ENCODE measurements at places on chromosomes 4 and X. TPM values are rescaled to one million over a fixed set of nuclear protein-coding genes. Genes with fewer than 3 reads are reported as not detected.

GRCh38 chrX:70553516-70553915, 108.9 kb downstream of the DLG3 start:
- DNase-seq: no peak

DNA sequence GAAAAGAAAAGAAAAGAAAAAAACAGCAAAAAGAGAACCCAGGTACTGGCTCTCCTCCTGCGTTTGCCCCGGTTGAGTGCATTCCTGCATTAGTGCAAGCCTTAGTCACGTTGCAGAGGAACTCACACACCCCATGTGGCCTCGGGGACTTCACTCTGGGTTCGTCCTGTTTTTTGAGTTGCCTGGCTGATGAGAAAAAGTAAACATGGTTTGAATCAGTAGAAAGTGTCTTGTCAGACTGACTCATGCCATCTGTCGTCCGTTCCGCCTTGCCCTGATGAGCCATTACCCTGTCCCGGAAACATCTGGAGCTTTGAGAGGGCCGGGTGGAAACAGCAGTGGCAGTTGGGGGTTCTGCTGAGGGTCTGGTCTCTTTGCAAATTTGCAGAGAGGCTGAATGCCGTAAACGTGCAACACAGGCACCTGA, 16.3 kb downstream of the CD99 start:
- DNase-seq: no peak

- no peak for DNase-seq
These were observed 3.7 kb upstream of the SHOX start for GRCh38 chrX:626745-627509.

DNA sequence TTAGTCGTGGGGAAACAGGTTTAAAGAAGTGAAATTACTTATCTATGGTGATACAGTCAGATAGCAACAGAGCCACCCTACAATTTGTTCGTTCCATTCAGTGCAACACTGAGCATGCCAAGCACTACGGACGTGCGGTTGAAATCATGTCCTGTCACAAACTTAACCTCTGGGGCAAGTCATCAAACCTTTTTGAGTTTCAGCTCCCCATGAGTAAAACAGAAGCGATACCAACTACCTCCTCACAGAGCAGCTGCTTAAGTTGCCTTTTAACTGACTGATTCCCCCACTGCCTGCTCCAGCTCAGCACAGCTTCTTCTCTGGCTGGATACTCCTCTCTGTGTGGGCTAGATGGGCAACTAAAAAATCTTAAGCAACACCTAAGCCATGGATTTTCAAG, 36.0 kb downstream of the LHFPL1 start:
- no peak for DNase-seq

DNA sequence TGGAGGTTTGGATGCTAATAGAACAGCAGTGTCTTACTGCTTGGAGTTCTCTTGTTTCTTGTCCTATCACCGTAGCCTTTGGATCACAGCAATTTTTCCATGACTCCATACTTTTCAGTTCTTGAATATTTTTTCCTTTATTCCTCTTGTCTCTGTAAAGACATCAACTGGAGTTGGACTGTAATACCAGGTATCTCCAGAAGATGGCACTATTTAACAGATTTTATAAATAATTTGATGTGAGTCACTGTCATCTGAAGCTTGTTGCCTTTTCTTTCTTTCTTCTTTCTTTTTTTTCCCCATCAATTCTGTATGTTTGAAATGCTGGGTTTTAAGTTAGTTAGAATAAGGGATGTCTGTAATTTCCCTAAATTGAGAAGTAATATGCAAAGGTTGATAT, 24.1 kb downstream of the HPRT1 start:
- DNase-seq: no peak

PABPC4L gene
- 0.95 TPM for total RNA-seq

RHOH gene
- 5.0 TPM for total RNA-seq
